ENCODE measurements at places on chromosomes 6 and 20.

DNA sequence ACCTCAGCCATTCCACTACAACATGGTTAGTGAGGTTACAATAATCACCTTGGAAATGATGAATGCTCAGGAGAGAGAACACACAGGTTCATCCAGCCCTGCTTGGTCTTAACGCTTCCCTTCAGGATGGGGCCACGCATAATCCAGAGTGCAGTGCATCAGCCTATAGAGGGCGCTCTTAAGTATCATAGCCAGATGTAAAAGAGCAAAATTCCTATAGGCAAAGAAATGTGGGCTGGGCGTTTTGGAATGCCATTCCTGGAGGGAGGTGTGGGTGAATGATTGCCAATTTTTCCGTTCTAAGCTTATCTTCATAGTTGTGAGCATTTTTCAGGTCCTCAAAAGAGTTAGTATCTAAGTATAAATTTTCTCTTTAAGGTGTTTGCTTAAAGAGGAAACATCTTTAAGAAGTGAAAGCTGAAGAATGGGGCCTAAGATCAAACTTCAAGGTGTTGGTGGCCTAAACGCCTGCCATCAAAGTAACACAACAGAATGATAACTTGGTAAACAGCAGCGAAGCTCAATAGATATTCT, 1.8 kb downstream of the RIPOR2 start:
- DNase-seq: no peak

- DNase-seq: no peak
These were observed 24.9 kb upstream of the SMOC2 start for GRCh38 chr6:168415993-168416530.

DNA sequence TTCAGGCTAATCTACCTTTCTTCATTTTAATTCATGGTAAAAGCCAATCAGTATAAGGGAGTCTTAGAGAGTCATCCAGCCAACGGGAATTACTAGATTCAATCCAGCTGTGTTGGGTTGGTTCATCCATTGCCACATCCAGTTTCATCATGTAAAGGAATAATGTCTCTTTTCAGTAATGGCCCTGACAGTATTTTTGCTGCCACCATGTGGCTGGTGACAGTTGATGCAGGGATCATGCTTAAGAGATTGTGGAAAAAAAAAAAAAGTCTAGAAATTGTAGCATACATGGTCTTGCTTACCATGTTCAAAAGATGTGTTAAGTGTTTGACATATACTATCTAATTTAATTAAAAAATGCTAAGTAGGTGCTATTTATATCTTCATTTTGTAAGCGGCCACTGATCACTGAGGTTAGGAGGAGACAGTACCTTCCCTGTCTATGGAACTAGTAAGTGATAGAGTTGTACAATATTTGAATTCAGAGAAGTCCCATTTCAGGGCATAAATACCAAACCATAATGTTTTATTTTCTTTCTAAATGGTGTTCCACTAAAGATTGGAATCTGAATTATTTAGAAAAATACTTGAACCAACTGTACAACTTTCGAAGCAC, 135.9 kb downstream of the KHDRBS2 start:
- DNase-seq: no peak

- DNase-seq: no peak
These were observed 157.8 kb downstream of the SLC22A3 start for GRCh38 chr6:160505970-160506369.

- no peak for DNase-seq
These were observed 21.0 kb downstream of the XRN2 start for GRCh38 chr20:21324126-21324525.

GRCh38 chr20:48604426-48604825, 223.4 kb downstream of the PREX1 start:
- no peak for DNase-seq

- no peak for DNase-seq
These were observed 399.3 kb downstream of the HAO1 start for GRCh38 chr20:7540923-7541322.

- DNase-seq: no peak
These were observed 2.2 kb upstream of the COL9A3 start for GRCh38 chr20:62814709-62815065.

- no peak for DNase-seq
These were observed 45.3 kb upstream of the IFNGR1 start for GRCh38 chr6:137264311-137265075.

DNA sequence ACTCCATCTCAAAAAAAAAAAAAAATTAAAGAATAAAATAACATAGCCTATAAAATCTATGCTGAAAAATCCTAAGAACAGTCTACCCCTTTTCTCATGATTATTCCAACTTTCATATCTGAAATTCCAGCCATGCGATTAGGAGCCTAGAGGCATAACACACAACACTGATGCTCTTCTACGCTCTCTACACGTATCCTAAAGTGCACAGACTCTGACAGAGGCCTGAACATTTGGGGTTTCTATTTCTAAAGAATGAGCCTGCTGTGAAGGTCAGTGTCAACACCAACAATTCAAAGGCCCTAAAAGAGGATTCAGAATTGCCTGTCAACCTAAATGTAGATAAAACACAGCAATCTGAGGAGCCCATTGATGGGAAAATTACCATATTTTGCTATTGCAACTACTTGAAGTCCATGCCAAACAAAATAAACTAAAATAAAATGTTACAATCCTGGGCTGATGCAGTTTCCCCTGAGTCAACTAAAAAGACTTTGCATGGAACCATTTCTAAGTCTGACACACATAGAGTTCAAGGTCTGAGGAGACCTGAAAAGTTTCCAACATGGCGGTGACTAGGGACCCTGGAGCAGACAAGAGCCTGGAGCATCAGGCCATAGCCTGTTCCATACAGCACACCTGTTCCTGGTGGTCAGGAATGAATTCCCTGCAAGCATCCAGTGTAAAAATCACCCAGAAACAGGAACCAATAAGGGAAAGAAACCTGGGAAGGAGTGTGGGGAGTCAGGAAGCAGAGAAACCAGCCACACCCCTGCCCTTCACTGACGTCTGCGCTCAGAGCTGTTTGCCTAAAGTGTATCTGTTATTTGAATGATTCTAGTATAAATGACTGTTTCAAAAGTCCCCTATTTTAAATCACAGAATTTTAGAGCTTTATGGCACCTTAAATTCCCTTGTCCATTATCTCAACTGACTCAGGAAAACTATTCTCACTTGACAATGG, 11.8 kb downstream of the NINL start:
- no peak for DNase-seq

GRCh38 chr6:52728394-52728793, 34.9 kb downstream of the GSTA2 start:
- DNase-seq: no peak

DNA sequence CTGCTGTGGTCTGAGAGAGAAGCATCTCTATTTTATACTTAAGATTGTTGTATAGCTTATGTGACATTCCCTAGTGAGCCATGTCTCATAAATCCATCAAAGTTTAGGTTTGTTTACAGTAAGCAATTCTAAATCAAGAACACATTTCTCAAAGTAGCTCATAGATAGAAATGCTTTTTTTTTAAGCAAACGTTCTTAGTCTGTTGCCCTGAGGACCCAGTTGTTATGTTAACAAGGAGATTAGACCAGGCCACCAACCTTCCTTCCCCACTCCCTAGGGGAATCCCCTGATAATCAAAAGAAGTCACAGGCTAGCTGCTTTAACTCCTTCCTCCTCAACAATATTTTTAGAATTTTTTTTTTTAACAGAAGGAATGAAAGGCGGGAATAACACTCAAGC, 169.0 kb downstream of the FUT9 start:
- DNase-seq: no peak

DNA sequence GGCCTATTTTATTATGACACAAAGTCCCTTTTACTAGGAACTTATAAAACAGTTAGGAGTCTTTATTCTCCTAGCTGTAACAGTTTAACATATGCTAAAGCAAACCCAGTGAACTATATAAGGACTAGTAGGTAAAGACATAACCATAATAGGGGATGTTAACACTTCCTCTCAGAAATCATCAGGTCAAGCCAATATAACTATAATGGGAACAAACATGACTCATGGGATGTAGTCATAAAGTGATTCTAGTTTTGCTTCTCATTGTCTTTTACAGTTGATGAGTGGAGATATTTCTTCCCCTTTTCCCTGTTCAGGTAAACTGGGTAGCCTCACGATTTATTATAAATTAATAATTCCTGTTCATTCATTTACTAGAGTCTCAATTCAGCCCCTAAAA, 9.7 kb downstream of the PTCHD4 start:
- DNase-seq: no peak

GRCh38 chr6:63804381-63804956, 168.9 kb downstream of the PHF3 start:
- no peak for DNase-seq

DNA sequence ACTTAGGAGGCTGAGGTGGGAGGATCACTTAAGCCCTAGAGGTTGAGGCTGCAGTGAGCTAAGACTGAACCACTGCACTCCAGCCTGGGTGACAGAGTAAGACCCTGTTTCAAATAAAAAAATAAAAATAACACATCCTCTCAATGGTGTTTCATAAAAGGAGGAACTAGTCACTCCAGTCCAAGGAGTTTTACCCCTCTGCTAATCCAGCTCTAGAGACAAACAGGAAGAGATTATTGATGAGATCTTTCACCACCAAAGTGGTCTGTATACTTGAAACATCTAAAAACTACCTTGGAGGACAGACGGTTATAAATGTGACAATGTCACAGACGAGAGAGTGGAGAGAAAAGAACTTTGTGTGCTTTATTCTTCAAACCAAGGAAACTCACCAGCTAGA, 58.2 kb downstream of the PIGU start:
- DNase-seq: no peak

DNA sequence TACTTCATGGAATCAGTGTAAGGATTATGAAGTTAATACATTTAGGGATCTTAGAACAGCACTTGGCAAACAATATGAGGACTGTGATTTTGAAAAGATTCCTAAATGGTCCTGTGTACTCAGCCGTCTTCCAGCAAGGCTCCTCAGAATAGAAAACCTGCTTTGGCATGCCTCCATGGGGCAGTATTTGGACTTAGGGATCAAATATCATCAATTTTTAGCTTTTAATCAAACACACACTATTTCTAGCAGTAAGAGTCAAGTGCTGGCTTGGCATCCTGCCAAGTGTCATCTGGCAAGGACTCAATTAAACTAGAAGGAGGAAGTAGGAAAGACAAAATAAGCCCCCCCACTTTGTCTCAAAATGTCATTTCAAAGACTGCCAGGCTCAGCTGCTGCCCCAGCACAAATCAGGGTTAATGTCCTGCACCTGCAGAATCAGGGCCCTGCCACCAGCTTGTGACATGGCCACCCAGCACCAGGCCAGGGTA, 40.8 kb downstream of the IYD start:
- no peak for DNase-seq
